8988T (cell line): ENCODE measurements at places on chromosomes 12 and 14.

GRCh38 chr14:36507847-36508417 lies 12.1 kb downstream of the NKX2-1 start:
- DNase-seq, result no peak

DNA sequence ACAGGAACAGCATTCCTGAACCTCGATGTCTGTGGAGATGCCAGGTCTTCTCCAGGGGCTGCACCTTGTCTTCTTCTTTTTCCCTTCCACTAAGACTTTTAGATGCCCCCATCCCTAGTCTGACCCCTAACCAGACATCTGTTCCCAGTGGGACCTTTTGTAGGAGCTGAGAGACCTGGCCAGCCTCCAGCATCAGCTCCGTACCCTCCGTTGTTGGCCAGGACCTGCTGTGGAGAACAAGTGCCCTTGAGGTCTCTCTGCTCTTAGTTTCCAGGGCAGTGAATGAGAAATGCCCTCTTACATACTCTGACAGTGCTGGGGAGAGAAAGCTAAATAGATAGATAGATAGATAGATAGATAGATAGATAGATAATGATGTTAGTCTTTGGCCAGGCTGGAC lies 16.8 kb upstream of the SDR39U1 start:
- no peak for DNase-seq

GRCh38 chr12:23335593-23335992 lies 613.9 kb downstream of the SOX5 start:
- DNase-seq, result no peak

DNA sequence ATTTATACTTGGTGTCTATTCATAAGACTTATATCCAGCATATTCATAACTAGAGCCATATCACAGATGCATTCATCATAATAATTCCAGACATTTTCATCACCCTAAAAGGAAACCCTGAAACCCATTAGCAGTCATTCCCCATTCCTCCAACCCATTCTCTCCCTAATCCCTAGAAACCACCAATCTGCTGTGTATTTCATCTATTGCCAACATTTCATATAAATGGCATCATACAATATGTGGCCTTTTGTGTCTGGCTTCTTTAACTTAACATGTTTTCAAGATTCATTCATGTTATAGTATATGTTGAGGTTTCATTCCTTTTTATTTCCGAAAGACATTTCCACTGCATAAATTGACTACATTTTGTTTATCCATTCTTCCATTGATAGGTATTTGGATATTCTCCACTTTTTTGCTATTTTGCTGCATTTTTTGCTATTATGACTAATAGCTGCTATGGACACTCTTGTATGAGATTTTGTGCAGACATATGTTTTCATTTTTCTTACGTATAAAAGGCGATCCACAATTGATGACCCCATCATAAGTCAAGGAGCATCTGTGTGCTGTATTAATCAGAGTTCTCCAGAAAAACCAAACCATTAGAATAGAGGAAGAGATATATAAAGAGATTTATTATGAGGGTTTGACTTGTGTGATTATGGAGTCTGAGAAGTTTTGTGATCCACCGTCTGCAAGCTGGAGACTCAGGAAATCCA lies 5.1 kb upstream of the OAS2 start:
- DNase-seq, result no peak
